ENCODE measurements at places on chromosomes 7 and 10.

GRCh38 chr10:107577221-107577620 is 412.7 kb upstream of the SORCS1 start:
- no peak for DNase-seq

DNA sequence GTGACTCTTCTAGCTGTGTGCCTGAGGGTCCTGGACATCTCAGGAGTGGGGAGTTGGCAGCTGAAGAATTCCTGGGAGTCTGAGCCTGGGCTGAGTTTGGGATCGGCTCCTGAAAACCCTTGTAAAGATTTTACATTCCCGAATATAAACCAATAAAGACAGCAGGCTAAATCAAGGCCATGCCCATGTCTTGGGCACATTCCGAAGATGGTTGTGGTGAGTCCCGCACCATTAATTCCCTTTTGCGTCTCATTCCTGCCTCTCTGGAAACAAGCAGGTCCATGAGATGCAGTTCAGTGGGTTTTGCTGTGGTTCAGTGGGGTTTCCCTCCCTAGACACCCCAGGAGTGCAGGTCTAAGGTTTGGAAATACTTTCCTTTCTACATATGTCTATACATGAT is 90.9 kb downstream of the COL26A1 start:
- DNase-seq = no peak

- DNase-seq = no peak
Measured at GRCh38 chr7:91491868-91492267, 227.6 kb downstream of the FZD1 start.

- no peak for DNase-seq
Measured at GRCh38 chr10:79101560-79102497, 33.1 kb downstream of the ZMIZ1 start.

GRCh38 chr10:100143756-100144155 is 42.1 kb downstream of the ERLIN1 start:
- DNase-seq = no peak

- DNase-seq = no peak
Measured at GRCh38 chr10:69007260-69007659, 18.7 kb downstream of the KIFBP start.

Data from stimulated activated CD8-positive, alpha-beta memory T cell treated with anti-CD3 and anti-CD28 coated beads, Interleukin-7, amount 100 ng/mL, for 1 hour (primary cell).